GM12864 (cell line): ENCODE measurements at places on chromosomes 3 and 15.

- DNase-seq = no peak
These were observed 25.5 kb downstream of the FAN1 start for GRCh38 chr15:30929064-30929669.

GRCh38 chr15:93066224-93066681, 22.8 kb downstream of the RGMA start:
- DNase-seq = no peak

DNA sequence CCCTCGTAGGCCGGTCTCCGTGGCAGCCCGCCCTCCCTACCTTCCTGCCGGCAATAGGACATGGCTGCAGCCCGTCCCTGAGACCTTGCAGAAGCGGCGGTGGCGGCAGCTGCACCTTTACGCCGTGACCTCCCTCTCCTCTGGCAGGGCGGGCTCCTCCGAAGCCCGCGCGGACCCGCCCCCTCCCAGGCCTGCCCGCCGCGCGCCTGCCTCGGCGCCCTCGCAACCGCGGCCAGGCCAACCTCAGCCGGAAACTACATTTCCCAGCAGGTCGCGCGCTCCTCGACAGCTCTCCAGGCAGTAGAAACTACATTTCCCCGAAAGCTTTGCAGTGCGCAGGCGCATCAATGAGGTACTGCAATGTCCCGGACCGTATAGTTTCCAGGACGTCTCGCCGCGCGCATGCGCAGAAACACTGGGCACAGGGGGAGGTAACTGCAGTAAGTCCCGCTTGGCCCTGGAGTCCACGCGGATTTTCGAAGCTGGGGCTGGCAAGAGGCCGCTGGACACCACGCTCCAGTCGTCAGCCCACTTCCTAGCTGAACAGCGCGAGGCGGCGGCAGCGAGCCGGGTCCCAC, at the start of the genes CHCHD4 and TMEM43:
Gene CHCHD4, minus strand, starts transcription at position 256 of the 578 bp plus-strand sequence. Its CDS starts 194 bp downstream, at position 62.
Gene TMEM43, plus strand, starts transcription at position 438 of the 578 bp plus-strand sequence. CDS start 142 bp downstream, outside the sequence.
- DNase-seq = peak; percentile 97

DNA sequence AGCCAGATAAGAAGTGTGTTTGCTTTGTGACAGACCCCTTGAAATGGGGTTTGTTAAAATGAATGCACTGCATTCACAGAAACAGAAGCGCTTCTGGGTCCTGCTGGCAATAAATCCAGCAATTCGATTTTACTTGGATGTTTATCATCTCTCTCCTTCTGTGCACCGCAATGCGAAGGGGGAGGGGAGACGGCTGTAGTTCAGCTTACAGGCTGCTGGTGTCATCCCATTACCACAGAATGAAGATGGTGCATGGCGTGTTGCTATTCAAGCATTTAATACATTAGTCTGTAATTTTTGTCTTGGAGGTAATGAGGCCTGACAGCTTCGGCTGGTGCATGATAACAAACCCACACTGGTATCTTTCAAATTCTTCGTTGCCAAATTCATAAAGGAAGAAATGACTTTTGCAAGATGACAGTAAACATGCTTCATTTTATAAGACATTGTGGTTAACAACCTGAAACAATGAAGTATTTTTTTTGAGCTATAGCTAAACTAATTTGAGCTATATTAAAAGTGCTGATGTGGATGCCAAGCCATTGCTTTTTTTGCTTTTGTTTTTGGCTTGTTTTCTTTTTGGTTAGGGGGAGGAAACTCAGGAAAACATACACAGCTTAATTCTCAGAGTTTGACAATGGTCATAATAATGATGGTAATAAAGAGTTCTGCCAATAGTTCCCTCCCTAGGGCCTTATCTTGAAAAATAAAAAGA, 418.3 kb downstream of the OTOL1 start:
- no peak for DNase-seq

GRCh38 chr15:68730471-68730919, 90.2 kb downstream of the ANP32A start:
- peak; percentile 10 for DNase-seq

GRCh38 chr3:119582178-119582577, 2.9 kb downstream of the ADPRH start:
- DNase-seq = peak; percentile 67

DNA sequence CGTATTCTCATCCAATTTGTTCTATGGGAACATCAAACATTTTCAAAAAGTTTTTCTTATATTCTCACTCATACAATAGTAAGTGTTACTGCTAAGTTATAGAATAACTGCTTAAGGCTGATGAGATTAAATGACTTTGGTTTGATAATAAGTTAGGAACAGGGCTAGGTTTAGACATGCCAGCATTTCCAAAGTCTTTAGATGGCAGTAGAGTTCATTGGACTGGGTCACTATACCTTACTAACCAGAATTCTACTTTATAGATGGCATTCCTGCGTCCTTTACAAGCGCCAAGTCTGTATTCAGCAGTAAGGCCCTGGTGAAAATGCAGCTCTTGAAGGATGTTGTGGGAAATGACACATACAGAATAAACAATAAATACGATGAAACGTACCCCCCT, 21.7 kb downstream of the PLAAT1 start:
- DNase-seq = no peak

DNA sequence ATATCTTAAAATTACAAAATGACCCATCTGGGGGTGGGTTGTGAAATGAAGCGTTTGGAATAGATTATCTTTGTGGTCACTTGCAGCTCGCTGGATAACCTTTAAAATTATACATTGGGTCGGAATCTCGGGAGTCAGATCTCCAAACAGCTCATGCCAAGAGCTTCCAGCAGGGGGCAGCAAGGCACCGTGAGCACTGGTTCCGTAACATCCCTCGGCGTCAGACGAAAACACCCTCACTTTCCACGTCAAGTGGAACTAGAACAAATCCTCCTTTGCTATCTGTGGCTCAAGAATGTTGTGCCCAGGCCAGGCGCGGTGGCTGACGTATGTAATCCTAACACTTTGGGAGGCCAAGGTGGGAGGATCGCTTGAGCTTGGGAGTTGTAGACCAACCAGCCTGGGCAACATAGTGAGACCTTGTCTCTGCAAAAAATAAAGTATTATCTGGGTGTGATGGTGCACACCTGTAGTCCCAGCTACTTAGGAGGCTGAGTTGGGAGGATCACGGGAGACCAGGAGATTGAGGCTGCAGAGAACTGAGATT, 31.1 kb downstream of the UMPS start:
- DNase-seq = peak; percentile 40

GRCh38 chr3:169271936-169272335, 391.6 kb downstream of the MECOM start:
- no peak for DNase-seq

GRCh38 chr3:4643904-4644547, 150.9 kb downstream of the ITPR1 start:
- DNase-seq = no peak

GRCh38 chr3:129673012-129673411, 66.5 kb upstream of the PLXND1 start:
- DNase-seq = no peak

DNA sequence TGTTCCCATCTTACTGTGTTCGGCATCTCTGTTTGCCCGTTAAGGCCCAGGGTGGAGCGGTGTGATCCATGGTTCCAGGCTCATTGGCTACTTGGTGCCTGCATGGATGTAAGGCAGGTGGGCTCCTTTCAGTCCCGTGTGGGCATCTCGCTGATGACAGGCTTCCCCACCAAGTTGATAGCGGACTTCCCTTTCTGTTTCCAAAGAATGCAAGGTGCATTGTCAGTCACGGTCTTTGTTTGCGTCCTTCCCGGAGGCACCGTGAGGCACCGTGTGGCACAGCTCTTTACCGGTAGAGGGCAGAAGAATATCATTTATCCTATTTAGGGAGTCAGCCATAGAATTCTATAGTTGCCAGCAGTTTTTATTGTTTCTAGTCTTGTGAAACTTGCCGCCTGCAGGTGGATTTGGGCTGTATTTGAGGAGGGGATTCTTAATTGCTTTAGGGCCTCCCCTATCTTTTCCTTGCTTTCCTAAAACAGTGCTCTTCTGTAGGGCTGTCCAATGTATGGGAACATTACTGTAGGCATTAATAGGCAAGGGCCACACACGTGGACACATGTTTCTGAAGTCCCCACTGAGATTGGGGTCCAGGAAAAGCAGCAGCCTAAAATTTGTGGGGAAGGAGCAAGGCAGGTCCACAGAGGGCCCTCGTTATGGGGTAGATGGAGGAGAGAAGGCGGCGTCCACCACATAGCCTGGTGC, 244.1 kb downstream of the SLCO3A1 start:
- no peak for DNase-seq

GRCh38 chr3:48423883-48424695, 5.8 kb downstream of the PLXNB1 start:
- DNase-seq = no peak
